ENCODE measurements at places on chromosomes 12 and 14.

GRCh38 chr14:97033556-97034081, 236.4 kb downstream of the VRK1 start:
- no peak for DNase-seq

DNA sequence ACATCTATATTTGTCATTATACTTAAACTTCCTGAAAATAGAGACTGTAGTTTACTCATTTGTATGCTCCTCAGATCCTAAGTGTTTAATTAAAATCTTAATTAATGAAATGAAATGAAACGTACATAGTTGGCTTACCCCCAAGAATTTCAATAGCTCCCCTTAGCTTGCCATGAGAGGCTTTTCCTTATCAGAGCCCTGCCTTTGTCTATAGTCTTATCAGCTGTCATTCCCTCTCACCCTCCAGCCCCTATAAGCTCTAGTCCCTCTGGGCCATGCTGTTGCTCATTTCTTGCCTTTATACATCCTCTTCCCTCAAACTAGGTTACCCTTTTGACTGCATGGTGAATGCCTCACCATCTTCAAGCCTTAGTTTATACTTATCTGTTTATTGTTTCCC, 1.1 kb upstream of the RTRAF start:
- no peak for DNase-seq

GRCh38 chr14:67963960-67964812, 144.6 kb downstream of the RAD51B start:
- peak; percentile 69 for DNase-seq

DNA sequence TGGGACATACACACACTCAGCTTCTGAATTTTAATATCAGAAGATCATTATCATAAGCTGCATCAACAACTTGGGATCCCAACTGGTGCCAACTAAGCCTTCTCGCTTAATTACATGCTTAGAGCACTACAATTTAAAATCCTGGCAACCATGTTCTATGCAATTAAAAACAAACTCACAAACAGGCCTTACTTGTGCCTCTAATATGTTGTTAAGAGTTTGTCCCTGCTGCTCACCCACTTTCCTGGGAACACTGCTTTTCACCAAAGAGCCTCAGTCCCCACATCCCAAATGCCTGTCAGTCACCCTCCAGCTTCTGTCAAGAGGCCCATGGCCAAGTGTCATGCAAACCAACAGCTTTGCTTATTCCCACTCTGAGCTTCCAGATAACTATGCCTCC, 69.7 kb downstream of the TTC9 start:
- no peak for DNase-seq

GRCh38 chr14:70281939-70282338, 77.5 kb downstream of the COX16 start:
- no peak for DNase-seq

- DNase-seq = no peak
Measured at GRCh38 chr14:96944297-96944696, 147.1 kb downstream of the VRK1 start.

- no peak for DNase-seq
Measured at GRCh38 chr14:32934881-32935633, 3.6 kb upstream of the NPAS3 start.

GRCh38 chr14:60303745-60304144, 54.7 kb downstream of the PPM1A start:
- DNase-seq = no peak

DNA sequence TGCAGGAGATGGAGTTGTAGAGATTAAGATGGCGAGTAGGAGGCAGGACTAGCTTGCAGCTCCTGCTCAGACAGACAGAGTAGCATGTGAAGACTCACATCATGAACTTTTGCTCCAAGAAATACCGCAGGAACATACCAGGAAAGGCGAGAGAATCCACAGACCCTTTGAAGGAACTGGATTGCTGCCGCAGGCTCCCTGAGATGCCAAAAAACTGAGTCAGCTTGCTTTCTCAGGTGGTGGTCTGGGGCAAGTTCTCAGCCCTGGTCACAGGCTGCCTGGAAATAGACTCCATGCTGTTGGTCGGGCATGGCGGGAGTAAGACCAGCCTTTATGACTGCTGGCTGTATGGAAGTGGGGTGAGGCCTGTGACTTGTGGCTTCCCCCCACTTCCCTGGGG, 163.6 kb upstream of the NAV3 start:
- no peak for DNase-seq

DNA sequence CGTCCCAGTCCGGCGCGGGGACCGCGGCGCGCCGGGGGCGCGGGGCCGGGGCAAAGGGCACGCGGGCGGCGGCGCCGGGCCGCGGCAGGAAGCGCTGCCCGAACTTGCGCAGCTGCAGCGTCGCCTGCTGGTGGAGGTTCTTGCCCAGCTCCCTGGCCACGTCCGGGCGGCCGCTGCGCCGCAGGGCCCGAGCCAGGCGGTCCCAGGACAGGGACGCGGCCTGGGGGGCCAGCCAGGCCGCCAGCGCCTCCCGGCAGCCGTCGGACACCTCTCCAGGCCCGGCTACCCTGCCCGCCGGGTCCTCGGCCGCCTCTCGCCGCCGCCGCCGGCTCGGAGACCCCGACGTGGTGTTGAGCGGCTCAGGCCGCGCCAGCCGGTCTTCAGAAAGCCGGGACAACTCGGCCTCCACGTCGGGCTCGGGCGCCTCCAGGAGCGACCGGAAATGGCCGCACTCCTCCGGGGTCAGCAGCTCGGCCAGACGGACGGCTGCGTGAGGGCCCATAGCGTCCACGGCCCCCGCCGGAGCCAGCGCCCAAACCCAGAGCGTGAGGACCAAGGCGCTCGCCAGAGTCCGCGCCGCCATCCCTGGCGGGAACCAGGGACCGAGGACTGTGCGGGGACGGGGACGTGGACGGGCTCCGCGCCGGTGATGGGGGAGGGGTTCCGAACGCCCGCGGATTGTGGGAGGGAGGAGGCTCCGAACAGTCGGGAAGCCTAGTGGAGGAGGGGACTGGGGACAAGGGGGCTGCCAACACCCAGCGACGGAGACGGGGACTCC, 34.0 kb downstream of the FIGNL2 start:
- DNase-seq = peak; percentile 56

DNA sequence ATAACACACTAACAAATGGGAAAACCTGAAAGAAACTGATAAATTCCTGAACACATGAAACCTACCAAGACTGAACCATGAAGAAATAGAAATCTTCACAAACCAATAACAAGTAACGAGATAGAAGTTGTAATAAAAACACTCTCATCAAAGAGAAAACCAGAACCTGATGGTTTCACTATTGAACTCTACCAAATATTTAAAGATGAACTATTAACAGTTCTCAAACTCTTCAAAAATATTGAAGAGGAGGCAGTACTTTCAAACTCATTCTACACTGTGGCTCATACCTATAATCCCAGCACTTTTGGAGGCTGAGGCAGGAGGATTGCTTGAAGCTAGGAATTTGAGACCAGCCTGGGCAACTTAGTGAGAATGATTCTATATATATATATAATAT, 48.4 kb upstream of the TMTC2 start:
- DNase-seq = no peak

DNA sequence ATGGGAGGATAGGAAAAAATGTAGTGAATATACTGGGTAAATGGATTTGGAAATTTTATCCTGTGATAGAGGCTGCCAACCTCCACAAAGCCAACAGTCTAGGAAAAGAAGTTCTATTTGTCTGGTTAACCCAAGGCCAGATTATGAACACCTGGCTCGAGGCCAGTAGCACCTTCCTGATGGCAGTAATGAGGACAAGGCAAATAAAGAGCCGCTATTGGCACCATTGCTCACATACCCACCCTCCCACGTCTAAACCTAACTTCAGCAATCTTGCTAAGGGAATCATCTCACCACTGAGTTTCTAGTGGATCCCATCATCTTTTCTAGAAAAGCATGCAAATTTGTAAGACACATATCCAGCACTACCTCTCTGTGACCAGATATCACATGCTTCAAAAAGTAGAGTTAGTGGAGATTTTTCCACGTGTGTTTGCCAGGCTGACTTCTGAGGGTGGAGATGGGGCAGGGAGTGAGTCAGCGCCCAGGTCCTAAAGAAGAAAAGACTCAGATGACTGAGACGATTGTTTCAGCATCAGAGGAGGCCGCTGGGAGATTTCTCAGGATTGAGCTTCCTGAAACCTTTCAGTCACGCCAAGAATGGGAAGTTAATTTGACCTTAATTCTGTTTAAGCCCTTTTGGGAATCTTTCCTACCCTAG, 362.9 kb downstream of the EMP1 start:
- DNase-seq = no peak

DNA sequence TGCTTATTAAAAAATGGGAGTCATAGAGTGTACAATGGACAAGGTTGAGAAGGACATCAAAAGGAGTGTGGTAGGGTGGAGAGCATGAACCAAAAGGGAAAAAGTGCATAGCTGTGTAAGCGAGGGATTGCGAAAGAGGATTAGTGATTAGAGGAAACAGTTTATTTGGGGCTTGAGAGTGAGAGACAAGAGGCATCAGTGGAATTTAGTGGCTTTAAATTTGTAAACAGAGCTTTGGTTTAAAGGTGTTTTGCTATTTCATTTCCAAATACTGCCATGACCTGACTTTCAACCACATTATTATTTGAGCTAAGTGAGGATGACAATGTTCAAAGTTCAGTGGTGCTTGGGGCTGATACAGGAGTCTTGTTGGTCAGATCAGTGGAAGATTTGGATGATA, 53.4 kb downstream of the SLC16A7 start:
- DNase-seq = peak; percentile 28

DNA sequence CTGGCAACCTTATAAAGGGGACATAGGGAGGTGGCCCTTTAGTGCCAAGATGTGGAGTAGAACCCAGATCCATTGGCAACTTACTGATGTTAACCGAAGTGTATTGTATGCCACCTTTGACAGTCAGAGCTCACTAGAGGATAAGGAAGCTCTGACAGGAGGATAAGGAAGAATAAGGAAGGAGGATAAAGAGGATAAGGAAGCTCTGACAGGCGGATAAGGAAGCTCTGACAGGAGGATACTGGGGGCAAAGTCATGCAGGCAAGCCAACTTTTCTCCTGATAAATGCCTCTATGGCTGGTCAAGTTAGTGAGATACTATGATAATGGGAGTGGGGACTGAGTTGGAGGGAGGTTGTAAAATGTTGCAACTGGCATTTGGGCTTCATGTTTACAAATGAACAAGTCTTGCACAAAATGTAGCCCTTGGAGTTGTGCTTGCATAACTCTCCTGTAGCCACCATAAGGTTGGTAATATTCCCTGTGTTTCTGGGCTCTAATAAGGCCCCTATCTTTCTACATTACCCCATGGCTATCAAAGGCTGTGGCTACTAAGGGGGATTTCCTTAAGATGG, 17.7 kb upstream of the DHRS2 start:
- DNase-seq = no peak

- DNase-seq = no peak
Measured at GRCh38 chr14:95668235-95668772, 17.9 kb upstream of the TCL1B start.

DNA sequence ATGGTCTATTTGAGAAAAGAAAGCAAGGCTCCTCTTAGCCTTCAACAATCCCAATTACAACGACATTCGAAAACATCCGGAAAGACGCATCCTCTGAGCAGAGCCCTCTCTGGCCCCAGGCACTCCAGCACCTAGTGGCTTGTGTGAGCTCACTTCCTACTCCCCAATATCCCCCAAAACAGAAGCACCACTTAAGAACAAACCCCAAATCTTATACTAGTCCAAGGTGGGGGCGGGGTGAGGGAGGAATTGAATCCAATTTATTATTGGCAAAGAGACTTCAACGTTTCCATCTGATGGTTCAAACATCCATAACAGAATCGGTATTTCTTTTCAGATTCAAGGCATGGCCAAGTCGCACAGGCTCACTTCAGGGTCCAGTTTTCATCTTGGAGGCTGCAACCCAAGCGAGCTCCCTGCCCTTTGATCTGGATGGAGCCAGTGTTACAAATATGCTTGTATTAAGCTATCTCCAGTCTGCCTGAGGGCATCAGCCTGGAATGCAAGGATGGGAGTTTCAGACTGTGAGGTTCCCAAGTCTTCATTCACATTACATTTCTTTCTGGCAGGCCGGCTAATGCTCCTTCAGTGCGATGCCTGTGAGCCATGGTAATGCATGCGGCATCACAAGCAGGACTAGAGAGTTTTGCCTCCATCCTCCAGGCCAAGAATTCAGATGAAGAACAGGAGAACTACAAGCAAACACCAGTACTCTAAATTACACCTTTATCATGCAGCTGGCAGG, 132.5 kb upstream of the FOXN3 start:
- DNase-seq = no peak

- no peak for DNase-seq
Measured at GRCh38 chr12:56280849-56281248, 14.1 kb downstream of the COQ10A start.

DNA sequence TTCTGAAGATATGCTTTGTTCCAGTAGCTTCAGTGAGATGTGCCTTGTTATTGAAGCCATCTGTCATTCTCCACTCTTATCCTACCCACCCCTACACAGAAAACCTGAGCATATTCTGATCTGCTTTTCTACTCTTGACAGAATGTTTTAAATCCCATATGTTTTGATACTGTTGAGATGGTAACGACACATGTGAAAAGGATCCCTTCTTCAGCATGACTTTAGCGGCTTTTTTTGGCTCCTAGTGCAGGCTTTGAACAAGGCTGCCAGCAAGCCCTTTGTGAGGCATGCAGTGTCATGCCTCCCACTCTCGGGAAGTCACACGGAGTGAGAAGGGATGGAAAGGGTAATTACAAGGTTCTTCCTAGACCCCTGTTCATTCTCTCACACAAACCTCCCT, 228.8 kb upstream of the RGS6 start:
- no peak for DNase-seq

- peak; percentile 64 for DNase-seq
Measured at GRCh38 chr14:22646570-22647254, 2.6 kb upstream of the OR6J1 start.

GRCh38 chr12:40137252-40137651, 31.4 kb upstream of the SLC2A13 start:
- no peak for DNase-seq

- DNase-seq = no peak
Measured at GRCh38 chr12:32536000-32536345, 136.6 kb downstream of the FGD4 start.

DNA sequence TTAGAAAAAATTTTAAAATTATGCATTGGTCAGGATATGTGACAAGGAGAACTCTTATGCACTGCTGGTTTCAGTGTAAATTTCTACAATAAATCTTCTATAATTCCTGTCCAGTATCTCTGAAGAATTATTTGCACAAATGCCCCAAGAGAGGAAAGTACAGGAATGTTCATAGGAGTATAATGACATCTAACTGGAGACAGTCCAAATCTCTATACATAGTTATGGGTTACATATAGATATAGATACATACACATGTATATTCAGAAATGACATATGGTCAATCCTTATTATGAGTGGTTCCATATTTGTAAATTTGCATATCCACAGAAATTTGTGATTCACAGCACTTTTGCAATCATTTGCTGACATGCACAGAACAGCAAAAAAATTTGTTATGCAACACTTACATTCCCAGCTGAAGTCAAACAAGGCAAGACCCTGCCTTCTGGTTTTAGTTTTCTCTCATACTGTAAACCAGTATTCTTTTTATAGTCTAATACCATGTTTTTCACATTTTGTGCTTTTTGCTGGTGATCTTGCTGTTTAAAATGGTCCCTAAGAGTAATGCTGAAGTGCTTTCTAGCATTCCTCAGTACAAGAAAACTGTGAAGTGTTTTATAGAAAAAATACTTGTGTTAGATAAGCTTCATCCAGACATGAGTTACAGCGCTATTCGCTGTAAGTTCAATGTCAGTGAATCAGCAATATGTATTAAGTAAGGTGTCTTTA, 103.8 kb downstream of the SLC16A7 start:
- DNase-seq = peak; percentile 63

- DNase-seq = no peak
Measured at GRCh38 chr14:46197856-46198255, 453.7 kb downstream of the RPL10L start.

All from AG09319 (cell line).